Activated CD4-positive, CD25-positive, alpha-beta regulatory T cell treated with anti-CD3 and anti-CD28 coated beads, Interleukin-2, amount 50 U/mL, for 16 hours (primary cell): ENCODE measurements at places on chromosomes 16 and 17.

DNA sequence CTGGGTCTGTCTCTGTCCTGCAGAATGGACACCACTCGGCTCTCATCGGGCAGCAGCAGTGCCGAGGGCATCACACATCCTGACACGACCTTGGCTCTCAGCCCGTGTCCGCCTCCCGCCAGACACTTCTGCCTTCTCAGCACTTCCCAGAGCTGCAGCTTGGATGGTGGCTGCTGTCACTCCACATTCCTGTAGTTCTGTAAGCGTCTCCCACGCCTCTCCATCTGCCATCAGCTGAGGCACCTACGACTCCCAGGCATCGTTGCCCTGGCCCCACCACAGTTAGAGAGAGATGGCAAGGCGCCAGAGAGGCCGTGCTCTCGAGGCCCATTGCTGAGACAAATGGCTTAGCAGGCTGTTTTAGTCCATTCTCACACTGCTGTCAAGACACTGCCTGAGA lies 195.9 kb upstream of the CHMP6 start:
- DNase-seq = no peak

DNA sequence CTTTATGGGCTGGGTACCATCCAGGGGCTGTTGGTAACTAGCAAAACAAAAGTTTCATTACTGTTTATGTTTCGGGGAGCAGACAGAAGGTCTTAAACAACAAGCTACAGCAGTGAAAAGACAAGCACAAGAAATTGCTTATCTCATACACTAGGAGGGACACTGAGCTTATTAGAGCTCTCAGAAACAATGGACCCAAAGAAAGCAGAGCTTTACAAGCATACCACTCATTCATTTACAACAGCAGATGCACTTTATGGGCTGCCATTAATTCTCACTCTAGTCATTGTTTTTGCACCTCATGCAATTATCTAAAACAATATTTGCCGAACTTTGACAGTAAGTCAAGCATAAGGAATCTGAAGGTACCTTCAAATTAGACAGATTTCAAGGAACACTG lies 10.0 kb downstream of the KRT16 start:
- DNase-seq = no peak

GRCh38 chr17:82324566-82325285 lies 7.3 kb upstream of the CD7 start:
- DNase-seq = no peak

GRCh38 chr17:37759014-37759637 lies 14.3 kb upstream of the HNF1B start:
- no peak for DNase-seq

DNA sequence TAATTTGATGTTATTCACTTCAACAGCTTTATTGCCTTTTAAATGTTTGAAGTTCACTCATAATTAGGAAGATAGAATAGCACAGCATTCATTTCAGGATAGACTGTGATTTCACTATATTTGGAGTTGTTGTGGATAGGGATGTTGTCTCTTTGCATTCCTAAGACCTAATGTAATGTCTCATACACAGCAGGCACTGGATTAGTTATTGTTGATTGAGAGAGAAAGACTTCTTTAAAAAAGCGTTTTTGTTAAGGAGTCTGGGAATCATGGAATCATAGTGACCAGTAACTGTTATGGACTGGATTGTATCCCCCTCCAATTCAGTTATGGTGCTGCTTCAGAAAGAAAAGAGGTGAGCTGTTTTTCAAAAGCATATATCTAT lies 122.0 kb downstream of the USP22 start:
- DNase-seq = no peak

DNA sequence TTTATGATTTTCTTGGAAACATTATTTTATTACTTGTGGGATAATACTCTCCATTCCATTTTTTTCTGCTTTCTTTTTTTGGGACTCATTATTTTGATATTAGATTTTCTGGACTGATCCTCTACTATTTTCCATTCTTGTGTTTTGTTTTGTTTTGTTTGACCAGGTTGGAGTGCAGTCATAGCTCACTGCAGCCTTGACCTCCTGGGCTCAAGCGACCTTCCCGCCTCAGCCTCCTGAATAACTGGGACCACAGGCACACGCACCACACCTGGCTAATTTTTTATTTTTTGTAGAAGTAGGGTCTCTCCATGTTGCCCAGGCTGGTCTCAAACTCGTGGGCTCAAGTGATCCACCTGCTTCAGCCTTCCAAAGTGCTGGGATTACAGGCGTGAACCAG lies 44.1 kb downstream of the RBBP6 start:
- DNase-seq = no peak

- no peak for DNase-seq
Measured at GRCh38 chr17:49015179-49015923, 18.2 kb downstream of the IGF2BP1 start.

DNA sequence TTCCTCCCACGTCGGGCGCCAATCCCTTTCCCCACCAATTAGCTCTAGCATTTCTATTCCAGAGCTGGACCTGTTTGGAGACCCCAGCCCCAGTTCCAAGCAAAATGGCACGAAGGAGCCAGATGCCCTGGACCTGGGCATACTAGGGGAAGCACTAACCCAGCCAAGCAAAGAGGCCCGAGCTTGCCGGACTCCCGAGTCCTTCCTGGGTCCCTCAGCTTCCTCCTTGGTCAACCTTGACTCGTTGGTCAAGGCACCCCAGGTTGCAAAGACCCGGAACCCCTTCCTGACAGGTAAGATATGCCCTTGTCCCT lies 5.6 kb upstream of the SPATA20 start:
- no peak for DNase-seq

GRCh38 chr17:17429222-17429621 lies 47.6 kb upstream of the MED9 start:
- no peak for DNase-seq

GRCh38 chr17:17365476-17366110 lies 62.4 kb downstream of the NT5M start:
- DNase-seq = no peak

DNA sequence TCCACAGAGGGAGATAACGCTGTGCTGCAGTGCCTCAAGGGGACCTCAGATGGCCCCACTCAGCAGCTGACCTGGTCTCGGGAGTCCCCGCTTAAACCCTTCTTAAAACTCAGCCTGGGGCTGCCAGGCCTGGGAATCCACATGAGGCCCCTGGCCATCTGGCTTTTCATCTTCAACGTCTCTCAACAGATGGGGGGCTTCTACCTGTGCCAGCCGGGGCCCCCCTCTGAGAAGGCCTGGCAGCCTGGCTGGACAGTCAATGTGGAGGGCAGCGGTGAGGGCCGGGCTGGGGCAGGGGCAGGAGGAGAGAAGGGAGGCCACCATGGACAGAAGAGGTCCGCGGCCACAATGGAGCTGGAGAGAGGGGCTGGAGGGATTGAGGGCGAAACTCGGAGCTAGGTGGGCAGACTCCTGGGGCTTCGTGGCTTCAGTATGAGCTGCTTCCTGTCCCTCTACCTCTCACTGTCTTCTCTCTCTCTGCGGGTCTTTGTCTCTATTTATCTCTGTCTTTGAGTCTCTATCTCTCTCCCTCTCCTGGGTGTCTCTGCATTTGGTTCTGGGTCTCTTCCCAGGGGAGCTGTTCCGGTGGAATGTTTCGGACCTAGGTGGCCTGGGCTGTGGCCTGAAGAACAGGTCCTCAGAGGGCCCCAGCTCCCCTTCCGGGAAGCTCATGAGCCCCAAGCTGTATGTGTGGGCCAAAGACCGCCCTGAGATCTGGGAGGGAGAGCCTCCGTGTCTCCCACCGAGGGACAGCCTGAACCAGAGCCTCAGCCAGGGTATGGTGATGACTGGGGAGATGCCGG lies 769 bp downstream of the CD19 start:
- no peak for DNase-seq

DNA sequence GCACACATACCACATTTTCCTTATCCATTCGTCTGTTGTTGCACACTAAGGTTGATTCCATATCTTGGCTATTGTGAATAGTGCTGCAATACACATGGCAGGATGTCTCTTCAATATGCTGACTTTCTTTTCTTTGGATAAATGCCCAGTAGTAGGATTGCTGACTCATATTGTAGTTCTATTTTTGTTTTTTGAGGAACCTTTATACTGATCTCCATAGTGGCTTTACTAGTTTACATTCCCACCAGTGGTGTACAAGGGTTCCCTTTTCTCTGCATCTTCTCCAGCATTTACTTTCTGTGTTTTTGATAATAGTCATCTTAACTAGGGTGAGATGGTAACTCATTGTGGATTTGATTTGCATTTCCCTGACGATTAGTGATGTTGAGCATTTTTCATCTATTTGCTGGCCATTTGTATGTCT lies 118.1 kb downstream of the STXBP4 start:
- DNase-seq = no peak

DNA sequence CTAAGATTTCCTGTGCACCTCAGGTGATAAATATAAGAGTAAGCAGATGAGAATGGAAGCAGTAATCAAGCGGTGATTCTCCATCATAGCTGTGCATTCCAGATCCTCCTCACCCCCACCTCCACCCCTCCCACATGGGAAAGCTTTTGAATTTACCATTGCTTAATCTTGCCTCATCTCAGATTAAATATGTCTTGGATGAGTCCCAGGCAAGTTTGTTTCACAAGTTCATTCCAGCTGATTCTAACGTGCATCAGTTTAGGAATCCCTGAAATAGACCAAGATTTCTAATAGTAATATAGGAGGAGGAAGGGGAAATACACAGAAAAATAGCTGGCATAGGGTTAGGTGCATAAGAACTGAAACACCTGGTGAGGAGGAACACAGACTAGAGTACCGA lies 396.2 kb upstream of the KIF2B start:
- no peak for DNase-seq

- DNase-seq = no peak
Measured at GRCh38 chr16:20803561-20804214, 2.6 kb downstream of the ERI2 start.

DNA sequence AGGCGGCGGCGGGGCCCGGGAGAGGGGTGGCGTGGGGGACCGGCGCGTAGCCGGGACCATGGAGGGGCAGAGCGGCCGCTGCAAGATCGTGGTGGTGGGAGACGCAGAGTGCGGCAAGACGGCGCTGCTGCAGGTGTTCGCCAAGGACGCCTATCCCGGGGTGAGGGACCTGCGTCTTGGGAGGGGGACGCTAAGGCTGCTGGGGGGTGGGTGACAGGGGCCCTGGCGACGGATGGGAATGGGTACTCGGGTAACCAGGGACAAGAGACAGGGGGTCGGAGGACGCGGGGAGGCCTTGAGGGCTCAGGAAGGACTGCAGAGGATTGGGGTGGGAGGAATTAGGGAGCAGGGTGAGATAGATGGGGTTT lies 243 bp downstream of the RND2 start:
- DNase-seq = no peak

DNA sequence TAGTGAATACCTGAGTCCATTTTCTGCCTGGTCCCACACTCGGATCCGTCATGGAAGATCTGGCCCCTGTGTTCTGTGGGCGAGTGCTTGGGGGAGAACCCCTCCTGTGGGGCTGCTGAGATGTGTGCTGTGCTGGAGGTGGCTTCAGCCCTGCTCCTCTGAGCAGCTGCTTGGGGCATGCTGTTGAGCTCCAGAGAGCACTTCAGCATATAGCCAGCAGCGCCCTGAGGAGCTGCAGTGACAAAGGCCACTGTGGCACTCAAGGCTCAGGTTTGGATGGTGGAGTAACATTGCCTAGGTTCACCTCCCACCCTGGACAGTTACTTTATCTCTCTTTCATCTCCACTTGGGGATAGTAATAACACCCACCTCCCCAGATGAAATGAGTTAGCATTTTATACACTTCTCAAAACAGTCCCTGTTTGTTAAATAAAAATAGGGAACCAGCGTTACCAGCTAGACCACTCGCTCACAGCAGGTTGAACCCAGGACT lies 75.3 kb downstream of the KSR1 start:
- no peak for DNase-seq

GRCh38 chr17:77178563-77178962 lies 37.8 kb downstream of the SEC14L1 start:
- no peak for DNase-seq

- no peak for DNase-seq
Measured at GRCh38 chr17:71237903-71238538, 882.8 kb upstream of the SOX9 start.

DNA sequence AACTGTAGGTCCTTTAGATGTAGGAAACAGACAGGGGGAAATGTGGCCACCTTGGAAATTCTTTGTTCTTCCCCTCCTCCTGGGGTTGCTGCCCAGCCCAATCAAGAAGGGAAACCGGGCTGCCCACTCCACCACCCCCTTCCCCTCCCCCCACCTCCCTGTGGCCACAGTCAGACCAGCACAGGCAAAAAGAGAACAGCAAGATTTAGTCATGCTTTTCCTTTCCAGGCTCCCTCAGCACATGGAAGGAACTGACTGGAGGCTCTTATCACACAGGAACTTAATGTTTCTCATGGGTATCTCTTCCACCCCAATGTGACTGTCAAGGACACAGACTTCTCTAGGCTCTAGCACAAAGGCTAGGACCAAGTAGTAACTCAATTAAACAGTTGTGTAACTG lies 3.0 kb upstream of the CCL1 start:
- no peak for DNase-seq

DNA sequence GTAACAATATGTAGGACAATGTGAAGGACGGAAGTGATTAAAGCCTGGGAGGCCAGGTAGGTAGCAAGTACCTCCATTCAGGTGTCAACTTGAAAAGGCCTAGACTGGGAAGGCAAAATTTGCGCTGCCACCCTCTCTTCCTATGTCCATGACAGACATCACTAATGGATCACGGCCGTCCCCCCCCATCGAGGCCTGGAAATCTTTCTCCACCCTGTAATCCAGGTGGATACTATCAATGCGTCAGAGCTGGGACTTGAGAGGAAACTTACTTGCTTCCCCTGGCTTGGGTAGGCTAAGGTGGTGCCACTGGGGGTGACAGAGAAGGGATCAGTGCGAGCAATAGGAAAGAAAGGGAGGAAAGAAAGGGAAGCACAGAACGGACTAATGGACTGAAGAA lies 156.1 kb downstream of the SALL1 start:
- DNase-seq = no peak

- DNase-seq = no peak
Measured at GRCh38 chr16:74973304-74973703, 11.6 kb downstream of the WDR59 start.

- DNase-seq = no peak
Measured at GRCh38 chr17:78272181-78272913, 40.9 kb downstream of the TMEM235 start.

DNA sequence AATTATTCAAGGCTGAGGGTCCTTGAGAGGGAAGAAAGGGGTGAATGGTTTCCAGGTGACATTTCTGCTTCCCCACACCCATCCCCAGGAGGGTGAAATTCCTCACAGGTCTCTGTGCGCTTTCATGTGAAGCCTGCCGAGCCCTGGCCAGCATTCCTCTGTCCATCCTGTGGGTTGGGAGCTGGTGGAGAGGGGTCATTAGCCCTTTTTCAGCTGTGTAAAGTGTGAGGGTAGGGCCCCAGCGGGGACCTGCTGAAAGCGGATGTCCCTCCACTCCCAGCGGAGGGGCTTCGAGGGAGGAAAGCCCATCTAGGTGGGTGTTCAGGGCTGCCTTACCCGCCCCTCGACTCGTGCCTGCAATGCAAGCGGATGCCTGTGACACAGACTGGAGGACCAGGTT lies 53.3 kb upstream of the DLX4 start:
- no peak for DNase-seq

- DNase-seq = no peak
Measured at GRCh38 chr17:51004249-51004648, 116.4 kb downstream of the SPAG9 start.

GRCh38 chr17:42429726-42430447 lies 6.8 kb upstream of the CAVIN1 start:
- no peak for DNase-seq
